ENCODE measurements at places on chromosomes 7 and 10.

DNA sequence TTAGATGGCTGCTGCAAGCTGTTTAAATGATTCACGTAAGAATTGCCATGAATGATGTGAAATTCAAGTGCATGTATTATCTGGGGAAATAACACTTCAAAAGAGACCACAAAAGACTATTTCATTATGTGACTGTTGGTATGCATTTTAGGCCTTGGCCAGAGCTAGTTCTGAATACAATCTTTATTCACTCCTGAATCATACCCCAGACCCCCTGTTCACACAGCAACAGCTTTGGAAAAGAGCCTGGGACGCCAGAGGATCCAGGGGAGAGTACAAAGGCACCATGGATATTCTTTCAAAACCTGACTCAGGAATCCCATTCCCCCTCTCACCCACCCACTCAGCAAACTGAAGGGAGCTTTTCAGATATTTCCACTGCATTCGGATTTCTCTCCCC lies 377.1 kb upstream of the DPP6 start:
- DNase-seq: no peak

GRCh38 chr7:7662527-7662926 lies 22.0 kb downstream of the UMAD1 start:
- DNase-seq: no peak

GRCh38 chr7:71465741-71466189 lies 333.8 kb downstream of the GALNT17 start:
- no peak for DNase-seq

DNA sequence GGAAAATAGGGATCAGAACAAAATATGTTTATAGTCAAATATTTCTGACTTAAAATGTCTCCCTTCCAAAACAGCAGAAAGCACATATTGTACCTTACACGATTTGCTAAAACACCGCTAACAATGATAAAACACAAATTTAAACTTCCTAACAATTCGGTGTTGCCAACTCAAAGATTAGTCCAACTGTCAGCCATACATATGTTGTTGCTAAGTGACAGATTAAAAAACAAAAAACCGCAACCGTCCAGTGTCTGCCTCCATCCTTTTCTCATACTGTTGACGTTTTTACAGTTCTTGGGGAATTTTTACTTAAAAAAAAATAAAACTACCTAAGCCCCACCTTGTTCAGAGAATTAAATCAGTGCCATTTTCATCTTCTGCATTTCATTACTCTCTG lies 118.0 kb downstream of the RAB11FIP2 start:
- DNase-seq: no peak

- DNase-seq: no peak
Observed at GRCh38 chr10:58516119-58516518, 3.4 kb downstream of the BICC1 start.

- DNase-seq: no peak
Observed at GRCh38 chr10:124874-125273, 10.4 kb upstream of the ZMYND11 start.

- no peak for DNase-seq
Observed at GRCh38 chr7:9921326-9921725, 1052.3 kb upstream of the PHF14 start.

DNA sequence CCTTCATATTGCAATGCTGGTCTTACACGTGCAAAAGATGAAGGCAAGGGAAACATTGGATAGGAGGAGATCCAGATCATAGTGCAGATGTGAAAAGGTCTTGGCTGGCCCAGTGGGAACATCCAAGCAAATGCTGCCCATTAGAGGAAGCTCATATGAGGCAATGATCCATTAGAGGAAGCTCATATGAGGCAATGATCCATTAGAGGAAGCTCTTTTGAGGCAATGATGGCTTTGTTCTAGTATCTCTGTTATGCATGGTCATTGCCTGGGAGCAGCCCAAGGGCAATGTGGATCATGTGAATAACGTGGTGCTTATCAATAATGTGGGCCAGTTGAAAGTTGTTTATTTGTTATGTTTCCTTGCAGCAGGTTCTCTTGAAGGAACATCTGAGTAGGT lies 37.8 kb downstream of the STEAP4 start:
- no peak for DNase-seq

DNA sequence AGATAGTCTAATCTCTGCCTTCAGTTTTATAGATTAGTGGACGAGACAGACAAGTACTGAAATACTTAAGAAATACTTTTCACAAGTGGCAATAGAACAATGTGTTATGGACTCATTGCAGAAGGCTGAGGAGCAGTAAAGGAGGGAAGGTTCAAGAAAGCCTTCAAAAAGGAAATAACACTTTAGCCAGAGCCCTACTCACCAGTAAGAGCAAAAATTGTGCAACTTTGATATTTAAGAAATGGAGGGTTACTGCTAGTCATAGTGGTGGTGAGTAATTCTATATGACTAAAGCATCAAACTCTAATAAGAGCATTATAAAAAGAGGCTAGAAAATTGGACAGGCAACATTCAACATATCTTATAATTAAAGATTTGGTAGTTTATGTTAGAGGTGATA lies 28.8 kb downstream of the PTPN12 start:
- DNase-seq: no peak

GRCh38 chr7:105887569-105888189 lies 11.3 kb upstream of the ATXN7L1 start:
- no peak for DNase-seq

DNA sequence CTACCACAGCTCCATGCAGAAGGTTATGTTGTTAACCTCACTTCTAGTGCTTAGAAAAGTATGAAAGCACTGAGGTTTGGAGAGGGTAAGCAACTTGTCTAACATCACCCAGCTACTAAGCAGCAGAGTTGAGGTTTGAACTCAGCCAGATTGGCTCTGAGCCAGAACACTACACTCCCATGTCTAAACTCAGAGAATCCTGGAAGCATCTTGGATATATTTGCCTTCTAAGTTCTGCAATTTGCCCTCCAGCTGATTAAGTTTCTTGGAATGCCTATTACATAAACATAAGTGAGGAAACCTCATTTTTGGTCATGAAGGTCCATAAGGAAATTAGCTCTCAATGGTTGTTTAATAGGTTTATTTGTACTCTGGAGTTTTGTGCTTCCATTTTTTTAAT lies 78.1 kb upstream of the PHYHIPL start:
- DNase-seq: peak; percentile 73

DNA sequence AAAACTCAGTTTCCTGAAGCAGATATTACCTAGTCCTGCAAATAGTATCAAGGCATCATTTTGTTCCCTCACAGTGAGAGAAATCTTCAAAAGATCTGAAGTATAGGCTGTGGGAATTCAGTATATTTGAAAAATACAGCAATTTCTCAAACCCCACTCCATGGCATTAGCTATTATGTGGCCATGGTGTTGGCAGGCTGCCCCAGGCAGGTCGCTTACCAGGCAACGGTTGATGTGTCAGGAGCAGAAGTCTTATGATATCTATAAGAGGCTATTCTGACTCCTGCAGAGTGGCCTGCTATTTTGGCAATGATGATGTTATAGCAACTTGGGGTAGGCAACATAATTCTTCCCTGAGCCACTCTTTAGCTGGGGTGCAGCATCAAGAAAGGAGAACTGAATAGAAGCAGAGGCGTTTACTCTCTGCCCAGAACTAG lies 187.9 kb downstream of the PLXDC2 start:
- no peak for DNase-seq

DNA sequence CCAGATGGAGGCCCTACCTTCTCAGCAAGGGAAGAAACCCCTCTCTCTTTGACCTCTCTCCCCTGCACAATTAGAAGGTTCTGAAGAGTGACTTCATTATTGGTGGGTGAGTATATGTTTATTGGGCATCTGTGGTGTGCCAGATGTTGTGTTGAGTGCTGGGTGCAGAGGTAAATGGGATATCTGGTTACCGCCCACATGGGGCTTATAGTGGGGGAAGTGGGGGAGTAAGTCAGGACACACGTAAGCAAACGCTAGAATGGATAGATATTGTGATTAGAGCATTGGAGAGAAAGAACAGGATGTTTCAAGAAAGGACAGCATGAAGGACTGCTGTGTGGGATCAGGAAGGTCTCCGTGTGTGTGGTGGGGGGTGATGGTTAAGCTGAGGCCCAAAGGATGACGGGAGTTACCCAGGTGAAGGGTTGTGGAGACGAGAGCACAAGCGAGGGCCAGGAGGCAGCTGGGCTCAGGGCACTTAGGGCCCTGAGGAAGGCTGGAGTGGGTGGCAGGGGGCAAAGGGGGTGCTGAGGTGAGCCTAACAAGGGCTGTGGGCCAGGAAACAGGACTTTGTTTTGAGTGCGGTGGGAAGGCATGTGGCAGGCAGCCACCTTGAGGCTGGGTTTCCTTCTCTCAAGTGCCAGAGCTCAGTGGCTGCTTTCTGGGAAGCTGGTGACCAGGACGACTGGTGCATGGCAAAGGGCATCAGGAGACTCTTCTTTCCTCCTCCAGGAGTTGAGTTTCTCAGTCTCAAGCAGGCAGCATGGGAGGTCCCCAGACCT lies 299.9 kb downstream of the RPS24 start:
- no peak for DNase-seq

DNA sequence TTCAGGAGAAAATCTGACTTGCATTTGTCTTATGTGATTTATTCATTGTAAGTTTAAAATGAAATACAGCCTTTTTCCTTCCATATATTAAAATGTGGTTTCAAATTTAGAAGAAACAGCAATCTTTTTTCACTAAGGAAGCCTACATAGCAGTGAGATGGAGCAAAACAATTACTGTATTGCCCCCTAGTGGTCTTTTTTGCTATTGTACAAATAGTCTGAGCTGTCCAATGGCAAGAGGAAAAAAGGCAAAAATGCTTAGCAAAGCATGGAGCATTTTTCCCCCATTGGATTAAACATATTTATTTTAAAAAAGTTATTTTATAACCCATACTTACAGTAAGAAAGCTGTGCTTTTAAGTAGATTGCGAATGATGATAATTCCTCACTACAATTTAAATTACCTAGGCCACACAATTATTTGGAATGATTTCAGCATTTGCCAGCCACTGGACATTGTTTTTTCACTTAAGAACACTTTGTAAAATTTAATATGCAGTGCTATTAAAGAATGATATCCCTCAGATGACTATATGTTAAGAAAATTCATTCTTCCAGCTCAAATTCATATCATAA lies 119.5 kb downstream of the CPED1 start:
- DNase-seq: peak; percentile 60

DNA sequence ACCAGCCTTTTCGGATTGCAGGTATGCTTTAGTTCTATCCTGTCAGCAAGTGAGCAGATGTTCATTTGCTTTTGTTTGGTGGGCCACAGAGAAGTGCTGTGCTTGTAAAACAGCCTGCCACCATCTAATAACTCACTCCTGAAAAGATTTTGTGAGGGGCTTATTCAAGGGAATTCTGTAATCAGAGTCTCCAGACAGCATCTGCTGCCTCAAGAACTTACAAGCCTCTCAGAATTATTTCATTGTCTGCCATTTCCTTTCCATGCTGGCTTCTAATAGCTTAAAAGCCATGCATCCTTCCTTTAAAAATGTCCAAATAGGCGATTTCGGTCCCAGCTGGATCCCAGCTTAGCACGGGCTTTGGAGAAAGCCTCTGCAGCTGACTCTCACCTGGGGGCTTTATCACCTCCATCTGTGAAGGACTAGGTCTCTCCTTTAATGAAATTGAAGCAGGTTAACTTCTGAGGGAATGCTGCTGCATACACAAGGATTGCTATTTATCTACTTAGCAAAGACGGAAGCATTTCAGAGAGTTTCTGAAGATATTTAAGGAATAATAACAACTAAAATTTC lies 48.0 kb downstream of the MALRD1 start:
- DNase-seq: no peak

DNA sequence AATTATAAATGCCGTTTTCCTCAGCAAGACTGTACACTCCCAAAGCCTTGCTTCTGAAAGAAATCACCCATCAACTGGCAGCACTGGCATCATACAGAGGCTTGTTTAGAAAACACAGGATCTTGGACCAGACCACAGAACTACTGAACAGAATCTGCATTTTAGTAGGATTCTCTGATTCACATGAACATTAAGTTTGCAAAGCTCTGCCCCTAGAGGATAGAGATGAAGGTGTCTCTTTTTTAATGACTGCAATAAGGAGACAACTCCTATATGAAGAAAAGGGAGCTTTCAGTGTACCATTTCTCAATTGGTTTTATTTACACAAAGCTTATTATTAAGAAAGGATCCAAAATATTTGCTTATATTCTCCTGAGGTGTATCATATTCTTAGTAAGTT lies 172.7 kb downstream of the AGMO start:
- no peak for DNase-seq

GRCh38 chr7:149005427-149006344 lies 22.6 kb downstream of the PDIA4 start:
- DNase-seq: no peak

DNA sequence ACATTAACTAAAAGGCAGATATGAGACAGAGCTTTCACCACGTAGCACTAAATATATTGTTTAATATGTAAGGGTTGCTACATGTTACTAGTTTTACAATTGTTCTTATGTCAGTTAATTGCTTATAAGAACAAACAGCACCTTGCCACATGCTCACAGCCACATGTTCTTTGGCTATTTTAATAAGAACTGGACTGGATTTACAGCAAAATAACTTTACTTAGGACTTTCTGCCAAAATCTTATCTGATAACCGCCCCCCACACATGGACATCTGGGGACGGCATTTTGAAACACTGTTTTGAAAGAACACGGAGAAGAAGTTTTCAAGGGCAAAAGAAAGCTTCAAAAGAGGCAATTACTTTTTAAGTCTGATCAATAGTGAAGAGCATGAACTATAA lies 45.3 kb downstream of the JAZF1 start:
- no peak for DNase-seq

GRCh38 chr10:89037096-89037495 lies 46.5 kb downstream of the FAS start:
- no peak for DNase-seq

GRCh38 chr10:22670788-22671187 lies 43.6 kb downstream of the PIP4K2A start:
- DNase-seq: no peak

GRCh38 chr10:18085855-18086254 lies 54.4 kb upstream of the CACNB2 start:
- DNase-seq: no peak

- DNase-seq: no peak
Observed at GRCh38 chr10:18185621-18186020, 45.4 kb downstream of the CACNB2 start.

GRCh38 chr10:110563132-110563531 lies 4.4 kb upstream of the SMC3 start:
- DNase-seq: no peak

- no peak for DNase-seq
Observed at GRCh38 chr7:116834815-116835504, 27.4 kb upstream of the CAPZA2 start.

Data from SK-N-MC (cell line).